ENCODE measurements at places on chromosomes 16 and 17.

- no peak for DNase-seq
Observed at GRCh38 chr17:83092186-83092585, 12.8 kb downstream of the METRNL start.

DNA sequence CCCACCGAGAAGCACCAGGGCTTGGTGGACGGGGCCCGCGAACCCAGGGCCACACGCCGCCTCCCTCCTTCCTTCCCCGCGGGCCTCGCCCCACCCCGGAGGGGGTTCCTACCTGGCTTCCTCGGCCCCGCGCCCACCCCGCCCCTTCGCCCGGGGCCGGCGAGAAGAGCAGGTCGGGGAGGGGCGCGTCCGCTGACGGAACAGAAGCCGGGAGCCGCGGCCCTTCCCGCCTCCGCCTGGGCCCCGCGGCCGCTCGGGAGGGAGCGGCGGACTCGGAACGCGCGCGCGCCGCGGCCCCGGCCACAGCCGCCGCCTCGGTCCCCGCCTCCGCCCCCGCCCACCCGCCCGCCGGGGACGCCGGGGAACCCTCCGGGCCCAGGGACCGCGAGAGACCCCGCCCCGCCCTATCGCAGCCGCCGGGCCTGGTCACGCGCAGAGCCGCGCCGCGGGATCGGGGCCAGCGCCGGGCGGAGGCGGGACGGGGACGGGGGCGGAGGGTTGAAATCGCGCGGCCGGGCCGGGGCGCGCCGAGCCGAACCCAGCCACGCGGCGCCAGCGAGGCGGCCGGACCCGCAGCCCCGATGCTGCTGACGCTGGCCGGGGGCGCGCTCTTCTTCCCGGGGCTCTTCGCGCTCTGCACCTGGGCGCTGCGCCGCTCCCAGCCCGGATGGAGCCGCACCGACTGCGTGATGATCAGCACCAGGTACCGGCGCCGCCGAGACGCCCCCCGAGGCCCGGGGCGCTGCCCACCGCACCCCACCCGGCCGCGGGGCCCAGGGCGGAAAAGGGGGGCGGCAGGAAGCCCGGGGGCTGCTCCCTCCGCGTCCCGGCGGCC lies at the start of gene TLCD3A:
Gene TLCD3A, plus strand, starts transcription at position 530 of the 835 bp plus-strand sequence. Its CDS starts 52 bp downstream, at position 582.
- peak; percentile 23 for DNase-seq

DNA sequence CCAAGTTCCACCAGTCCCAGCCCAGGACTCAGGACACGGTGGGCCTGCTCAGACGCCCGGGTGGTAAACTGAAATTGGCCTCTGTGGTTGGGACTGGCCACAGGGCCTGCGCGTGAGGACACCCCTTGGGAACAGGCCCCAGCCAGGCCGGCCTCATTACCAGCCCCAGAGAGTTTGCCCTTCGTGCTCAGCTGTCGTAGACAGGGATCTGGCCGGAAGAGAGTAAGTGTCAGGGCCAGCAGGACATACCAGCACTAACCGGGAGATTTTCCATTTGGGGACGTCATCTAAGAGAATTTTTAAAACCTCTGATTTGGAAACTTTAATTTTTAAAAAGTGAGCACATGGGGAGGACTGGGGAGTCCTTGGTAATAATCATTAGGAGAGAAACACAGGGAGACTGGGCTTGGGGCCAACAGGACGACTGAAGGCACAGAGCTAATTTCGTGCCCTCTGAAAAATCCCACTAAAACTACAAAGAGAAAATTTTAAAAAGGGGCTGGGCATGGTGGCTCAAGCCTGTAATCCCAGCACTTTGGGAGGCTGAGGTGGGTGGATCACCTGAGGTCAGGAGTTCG lies 2.4 kb upstream of the RBFOX3 start:
- DNase-seq, result no peak

DNA sequence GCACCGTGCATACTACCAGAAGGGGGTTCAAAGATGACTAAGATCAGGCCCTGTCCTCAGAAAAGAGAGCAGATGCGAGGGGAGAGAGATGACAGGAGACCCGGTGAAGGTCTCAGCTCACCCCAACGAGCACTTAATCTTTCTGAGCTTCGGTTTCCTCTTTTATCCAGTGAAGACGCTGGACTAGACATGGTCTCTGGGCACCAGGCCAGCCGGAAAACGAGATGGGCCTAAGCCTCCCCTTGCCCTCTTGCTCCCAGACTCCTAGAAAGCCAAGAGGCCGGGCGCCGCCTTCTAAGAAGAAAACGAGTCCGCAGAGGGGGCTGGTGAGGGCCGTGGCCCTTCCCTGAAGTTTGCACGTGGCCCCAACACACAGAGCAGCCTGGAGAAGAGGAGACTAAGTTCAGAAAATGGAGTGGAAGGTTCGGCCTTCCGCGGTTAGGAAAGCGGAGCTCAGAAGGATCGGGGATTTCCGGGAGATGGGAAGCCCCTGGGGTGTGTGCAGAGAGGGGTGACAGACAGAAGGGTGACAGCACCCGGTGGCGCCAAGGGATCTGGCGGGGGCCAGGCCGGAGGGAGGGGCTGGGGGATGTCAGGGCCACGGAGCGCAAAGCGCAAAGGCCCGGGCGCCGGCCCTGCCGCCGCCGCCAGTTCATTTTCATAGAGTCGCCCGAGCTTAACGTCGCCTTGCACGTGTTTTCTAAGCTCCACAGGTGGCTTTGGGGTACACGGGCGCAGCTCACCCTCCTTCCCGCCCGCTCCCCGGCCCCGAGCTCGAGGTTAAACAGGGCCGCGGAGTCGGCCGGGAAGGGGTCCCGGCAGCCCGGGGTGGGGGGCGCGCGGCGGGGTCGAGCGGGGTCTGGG lies 42.1 kb upstream of the BHLHA9 start:
- peak; percentile 13 for DNase-seq

- no peak for DNase-seq
Observed at GRCh38 chr16:83954577-83955016, 1.6 kb downstream of the OSGIN1 start.

DNA sequence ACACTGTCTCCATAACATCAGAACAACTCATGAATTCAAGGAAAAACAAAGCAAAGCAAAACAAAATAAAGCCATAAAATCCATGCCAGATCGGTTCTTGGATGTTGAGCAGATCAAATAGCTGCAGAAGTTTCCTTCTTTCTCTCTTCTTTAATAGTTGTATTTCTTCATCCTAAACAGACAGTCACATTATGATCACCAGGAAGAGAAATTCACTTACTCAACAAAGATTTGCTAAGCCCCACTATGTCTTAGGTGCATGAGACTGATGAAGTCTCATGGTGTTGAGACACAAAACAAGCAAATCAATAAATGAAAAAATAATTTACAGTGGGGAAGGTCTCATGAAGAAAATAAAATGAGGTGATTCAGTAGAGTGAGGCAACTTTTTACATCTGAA lies 72.8 kb downstream of the WIPI1 start:
- no peak for DNase-seq

- DNase-seq, result no peak
Observed at GRCh38 chr17:41657936-41658335, 30.7 kb upstream of the EIF1 start.

GRCh38 chr16:84729716-84730320 lies 30.0 kb downstream of the USP10 start:
- DNase-seq, result no peak

DNA sequence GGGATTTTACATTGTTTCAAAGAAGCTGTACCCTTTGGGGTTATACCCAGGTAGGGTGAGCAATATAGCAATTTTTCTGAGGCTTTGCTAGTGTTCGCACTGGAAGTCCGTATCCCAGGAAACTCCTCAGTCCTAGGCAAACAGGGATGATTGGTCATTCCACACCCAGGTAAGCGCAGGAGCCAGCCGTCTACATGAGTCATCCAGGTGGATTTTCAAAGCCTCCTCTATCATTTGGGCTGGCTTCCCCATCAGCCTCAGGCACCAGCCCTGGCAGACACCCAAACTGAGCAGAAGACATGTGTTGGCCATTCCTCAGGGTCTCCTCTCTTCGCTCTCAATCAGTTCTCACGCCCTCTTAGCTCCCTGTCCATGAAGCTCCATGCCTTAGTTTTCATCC lies 135.6 kb downstream of the AIPL1 start:
- DNase-seq, result no peak

- DNase-seq, result no peak
Observed at GRCh38 chr17:74842599-74843351, 16.9 kb downstream of the GRIN2C start.

DNA sequence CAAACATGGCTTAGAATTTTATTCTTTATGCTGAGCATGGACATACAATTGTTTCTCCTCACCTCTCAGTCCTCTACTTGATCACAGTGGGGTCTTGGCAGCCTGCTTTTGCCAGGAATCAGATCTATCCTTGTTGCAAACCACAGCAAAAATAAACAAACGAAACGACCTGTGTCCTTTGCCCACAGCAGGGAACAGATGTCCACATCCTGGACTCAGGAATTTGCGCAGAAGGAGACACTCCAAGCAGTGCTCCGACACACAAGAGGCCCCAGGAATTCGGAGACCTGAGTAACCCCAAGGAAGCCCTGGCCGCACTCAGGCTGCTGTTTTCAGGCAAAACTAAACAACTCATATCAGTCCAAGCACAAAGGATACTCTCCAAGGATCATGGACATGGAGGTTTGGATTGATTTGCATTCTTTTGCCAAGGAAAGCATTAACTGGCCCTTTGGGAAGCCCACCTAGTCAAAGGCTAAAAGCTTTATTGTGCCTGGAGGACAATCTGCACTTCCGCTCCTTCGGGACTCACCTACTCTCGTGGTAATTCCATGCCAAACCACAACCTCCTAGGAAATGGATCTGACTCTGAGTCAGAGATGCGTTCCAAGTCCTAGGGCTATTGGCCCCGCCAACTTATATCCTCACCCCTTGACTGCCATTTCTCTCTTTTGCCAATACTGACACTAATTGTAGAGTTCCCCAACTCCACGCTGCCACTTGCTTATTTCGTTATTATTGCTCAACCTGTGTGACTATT lies 271.1 kb upstream of the CDH11 start:
- no peak for DNase-seq

DNA sequence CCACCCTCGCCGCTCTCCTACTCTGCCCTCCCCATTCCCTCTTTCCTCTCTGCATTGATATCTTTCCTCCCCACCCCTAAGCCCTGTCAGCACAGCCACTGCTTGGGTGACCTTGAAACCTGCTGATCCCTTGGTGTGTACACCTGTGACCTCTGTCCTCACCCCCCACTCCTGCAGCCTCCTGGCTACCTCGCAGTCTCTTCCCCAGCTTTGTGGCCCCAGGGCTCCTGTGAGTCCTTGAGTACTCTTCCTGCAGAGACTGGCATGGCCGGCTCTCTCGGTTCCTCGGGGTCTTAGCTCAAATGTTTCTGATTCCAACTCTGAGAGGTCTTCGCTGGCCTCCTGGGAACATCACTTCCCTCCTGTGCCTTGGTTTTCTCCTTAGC lies 31.7 kb downstream of the ADCY7 start:
- DNase-seq, result no peak

DNA sequence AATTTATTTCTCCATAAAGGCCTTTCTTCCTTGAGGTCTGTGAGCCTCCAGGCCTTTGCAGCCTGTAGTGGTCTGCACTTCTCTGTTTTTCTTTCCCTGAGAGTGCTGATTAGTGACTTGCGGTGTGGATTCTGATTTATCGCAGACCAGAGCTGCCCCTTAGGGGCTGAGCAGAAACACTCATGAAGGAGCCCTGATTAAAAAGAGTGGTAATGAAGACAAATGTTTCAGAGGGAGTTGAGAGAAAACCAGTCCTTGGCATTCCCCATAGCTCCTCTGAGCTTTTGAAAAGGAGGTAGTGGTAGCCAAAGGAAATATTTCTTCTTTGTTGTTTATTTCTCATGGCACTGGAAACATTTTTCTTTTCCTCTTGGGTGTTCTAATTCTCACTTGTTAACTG lies 268.1 kb upstream of the TBX2 start:
- DNase-seq, result no peak

GRCh38 chr16:5722116-5722619 lies 624.6 kb upstream of the EEF2KMT start:
- no peak for DNase-seq

- no peak for DNase-seq
Observed at GRCh38 chr17:39626171-39627046, at the start of gene PPP1R1B. TSS of gene PPP1R1B (plus strand) at chr17:39626952. CDS start at chr17:39627393, 441 bp downstream.

- no peak for DNase-seq
Observed at GRCh38 chr16:67718668-67719047, 458 bp downstream of the GFOD2 start.

DNA sequence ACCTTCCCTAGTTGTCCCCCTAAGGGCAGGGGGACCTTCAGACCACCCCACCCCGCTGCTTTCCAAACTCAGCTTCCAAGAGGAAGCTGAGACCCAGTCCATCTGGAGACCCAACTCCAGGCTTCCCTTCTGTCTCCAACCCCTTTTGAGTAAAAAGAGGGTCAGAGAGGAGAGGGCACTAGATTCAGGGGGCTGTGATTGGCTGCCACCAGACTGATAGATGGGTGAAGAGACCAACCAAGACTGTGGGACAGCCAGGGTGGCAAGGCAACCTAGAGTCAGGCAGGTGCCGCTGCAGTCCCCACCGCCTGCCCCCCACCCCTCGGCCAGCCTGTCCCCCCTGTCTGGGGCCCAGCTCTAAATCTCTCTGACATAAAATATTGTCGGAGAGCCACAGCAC lies 92.5 kb downstream of the SDK2 start:
- no peak for DNase-seq

DNA sequence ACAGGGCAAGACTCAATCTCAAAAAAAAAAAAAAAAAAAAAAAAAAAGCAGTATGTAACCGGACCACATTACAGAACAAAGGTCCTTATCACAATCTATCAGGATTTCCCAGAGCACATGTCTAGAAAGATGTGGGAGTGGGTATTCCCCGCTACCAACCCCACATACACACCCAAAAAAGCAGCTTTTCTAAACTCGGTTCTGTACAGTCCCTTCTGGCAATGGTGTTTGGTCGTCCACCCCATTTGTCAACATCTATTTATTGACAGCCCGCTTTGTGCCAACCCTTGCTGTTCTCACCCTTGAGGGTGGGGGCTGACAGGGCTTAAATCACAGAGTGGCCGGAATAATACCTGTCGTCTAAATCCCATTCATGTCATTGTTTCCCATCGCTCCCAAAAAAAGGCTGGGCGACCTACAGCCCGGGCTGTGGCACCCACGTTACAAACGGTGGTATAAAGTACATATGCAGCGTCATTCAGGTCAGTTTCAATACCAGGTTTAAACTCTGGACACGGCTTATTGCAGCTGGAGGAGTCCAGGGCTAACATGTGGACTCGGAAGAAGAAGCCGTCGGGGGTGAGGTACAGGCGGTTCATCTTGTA lies 3.6 kb downstream of the C17orf58 start:
- DNase-seq, result no peak

- no peak for DNase-seq
Observed at GRCh38 chr16:19757762-19758595, 39.9 kb downstream of the IQCK start.

DNA sequence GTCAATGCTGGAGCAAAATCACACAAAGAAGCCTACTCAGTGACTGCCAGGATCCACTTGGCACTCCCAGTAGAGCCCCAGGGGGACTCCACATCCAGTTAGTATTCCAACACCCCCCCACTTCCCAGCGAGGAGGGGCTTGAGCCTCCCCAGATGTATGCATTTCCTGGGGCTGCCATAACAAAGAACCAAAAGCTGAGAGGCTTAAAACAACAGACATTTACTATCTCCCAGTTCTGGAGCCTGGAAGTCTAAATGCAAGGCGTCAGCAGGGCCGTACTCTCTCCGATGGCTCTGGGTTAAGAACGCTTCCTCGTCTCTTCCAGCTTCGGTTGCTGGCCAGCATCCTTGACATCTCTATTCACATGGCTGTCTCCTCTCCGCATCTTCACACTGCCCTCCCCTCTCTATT lies 23.0 kb upstream of the GNA13 start:
- DNase-seq, result no peak
